ENCODE measurements at places on chromosomes 3 and 15. TPM values are rescaled to one million over a fixed set of nuclear protein-coding genes. Genes with fewer than 3 reads are reported as not detected.

Gene DNAJB11
- total RNA-seq, result 152 TPM

Gene BUB1B
- 91.0 TPM for total RNA-seq

Gene GOLGA8A
- 3.4 TPM for total RNA-seq

Gene ZPLD1
- not detected for total RNA-seq

Gene TMEM40
- not detected for total RNA-seq

Gene TMC3
- total RNA-seq, result not detected

Gene DUOXA1
- not detected for total RNA-seq

Gene RASGRP1
- not detected for total RNA-seq

Gene PGBD4
- 1.5 TPM for total RNA-seq

Gene SCN11A
- not detected for total RNA-seq

Gene FBXW12
- not detected for total RNA-seq

Gene NAA80
- 2.2 TPM for total RNA-seq

Gene SH2D7
- not detected for total RNA-seq

- no peak for DNase-seq
These were observed 37.8 kb downstream of the SLC27A2 start for GRCh38 chr15:50219820-50220219.

DNA sequence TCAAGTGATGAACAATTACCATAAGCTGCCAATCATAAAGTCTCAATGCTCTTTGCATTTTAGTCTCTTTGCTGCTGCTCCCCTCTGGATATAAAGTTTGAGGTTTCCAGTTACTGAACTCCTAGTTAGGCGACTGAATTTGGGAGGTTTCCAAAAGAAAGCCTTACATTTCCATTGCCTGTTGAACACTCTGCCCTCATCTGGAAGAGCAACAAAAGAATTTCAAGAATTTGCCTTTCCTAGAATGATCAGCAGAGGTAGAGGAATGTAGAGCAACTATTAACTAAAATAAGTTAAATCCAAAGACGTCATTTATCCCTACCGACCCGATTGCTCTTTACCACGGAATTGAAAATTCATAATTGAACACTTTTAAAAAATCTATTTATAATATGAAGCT lies 53.4 kb upstream of the PRICKLE2 start:
- peak; percentile 35 for DNase-seq

DNA sequence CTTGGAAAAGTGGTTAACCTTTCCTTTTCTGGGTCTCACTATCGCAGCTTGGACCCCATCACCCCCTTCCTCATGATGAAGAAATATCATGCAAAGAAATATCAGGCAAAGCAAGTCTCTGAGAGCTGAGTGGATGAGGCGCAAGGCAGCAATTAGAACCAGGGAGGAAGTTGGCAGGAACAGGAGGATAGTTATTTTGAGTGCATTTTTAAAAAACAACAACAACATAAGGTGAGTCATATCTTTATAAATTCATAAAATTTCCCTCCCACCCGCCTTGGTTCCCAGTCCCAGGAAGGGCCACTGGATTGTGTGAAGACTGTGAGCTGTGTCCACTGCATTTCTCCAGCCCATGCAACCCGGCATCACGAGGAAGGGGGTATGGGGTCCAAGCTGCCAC lies 316.9 kb upstream of the TLE3 start:
- DNase-seq, result no peak

DNA sequence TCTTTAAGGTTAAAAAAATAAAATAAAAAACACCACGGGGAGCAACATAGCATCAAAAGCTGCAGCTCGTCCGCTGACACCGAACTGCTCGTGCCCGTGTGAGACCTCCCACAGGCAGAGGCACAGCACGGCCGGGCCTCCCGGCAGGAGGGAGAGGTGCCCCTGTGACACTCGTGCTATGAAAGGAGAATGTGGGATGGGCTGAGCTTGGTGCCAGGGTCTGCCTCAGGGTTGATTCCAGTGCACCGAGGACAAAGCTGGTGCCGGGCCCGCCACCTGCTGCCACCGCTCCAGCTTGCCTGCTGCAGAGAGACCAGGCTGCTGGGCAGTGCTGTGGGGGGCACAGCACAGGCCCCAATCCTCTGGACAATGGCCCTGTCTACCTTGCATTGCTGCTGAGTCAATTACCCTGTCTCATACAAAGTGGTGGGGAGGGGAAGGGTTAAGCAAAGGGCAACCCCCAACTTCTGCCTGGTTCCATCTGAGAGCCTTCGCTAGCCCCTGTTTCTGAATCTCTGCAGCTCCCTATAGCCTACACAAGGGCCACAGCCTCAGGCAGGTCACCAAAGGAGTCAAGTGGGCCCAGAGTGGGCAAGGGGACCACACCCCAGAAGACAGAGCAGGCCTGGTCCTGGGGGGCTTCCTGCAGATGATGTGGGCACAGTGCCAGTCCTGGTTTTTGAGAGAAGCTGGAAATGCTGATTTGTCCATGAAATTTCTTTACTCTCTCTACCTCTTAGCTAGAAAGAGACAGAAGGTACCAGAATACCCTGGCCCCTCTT lies 74.0 kb upstream of the SNRPA1 start:
- no peak for DNase-seq

DNA sequence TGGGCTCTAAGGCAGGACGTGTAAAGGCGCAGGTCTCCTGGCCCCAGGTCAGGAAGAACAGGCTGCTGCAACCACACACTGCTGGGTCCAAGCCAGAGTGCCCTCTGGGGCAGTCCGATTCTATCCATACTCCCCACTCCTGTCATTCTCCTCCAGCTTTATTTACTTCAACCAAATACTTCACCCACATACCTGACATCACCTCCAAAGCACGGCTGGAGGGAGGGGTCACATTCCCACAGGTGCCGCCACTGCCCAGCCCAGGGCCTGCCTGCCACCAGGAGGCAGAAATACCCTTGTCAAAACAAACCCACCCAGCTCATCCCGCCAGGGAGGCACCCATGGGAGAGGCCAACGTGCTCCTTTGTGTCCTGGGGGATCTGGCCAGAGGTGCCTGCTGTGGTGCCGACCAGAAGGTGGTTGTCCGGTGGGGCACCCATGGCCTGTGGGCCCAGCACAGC lies 100.4 kb downstream of the DAPK2 start:
- DNase-seq, result no peak

DNA sequence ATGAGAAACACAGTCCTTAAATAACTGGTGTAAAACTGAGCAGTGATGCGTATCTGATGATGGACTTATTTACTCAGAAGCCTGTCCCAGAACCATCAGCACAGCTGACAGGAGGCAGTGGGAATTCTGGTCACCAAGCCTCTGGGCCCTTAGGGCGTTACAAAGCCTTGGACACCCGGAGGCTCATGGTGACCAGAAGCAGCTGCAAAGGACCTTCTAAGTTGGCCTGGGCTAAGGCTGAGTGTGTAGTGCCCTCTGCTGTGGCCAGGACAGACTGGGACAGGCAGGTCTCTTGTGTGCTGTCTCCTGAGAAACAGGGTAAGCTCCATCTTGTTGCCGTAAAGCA lies 168.9 kb downstream of the ATP10A start:
- no peak for DNase-seq

DNA sequence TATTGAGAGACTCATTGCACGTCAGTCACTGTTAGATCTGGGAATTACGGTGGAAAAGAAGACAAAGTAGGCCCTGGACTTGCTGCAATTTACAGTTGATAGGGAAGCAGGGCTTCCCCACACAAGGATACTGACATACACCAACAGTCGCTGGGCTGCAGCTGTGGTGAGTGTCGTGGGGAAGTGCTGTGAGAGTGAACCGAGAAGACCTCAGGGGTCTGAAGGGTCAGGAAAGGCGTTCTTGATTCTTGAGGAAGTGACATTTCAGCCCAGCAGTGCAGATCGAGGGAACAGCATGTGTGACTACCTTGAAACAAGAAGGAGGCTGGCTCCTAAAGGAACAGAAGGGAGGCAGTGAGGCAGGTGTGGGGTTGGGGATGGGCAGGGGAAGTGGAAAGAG lies 22.5 kb downstream of the MYZAP start:
- DNase-seq, result no peak

- no peak for DNase-seq
These were observed 297.2 kb downstream of the ARPP21 start for GRCh38 chr3:35936571-35936970.

GRCh38 chr3:194939949-194940770 lies 254.5 kb downstream of the FAM43A start:
- DNase-seq, result no peak

DNA sequence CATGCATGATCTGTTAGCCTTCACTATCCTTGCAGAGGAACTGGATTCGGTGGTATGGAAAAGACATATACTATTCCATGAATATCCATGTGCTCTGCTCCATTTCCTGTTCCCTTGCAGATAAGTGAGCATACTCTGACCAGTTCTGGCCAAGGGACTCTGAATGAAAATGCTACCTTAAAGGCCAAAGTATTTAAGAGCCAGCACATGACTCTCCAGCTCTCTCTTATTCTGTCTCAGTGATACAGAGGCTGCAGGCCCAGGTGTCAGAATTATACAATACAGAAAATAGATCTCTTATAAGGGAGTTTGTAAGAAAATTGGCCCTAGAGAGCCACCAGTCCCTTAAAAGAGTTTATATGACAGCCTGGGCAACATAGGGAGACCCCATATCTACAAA lies 779.7 kb upstream of the CFAP20DC start:
- DNase-seq, result no peak

DNA sequence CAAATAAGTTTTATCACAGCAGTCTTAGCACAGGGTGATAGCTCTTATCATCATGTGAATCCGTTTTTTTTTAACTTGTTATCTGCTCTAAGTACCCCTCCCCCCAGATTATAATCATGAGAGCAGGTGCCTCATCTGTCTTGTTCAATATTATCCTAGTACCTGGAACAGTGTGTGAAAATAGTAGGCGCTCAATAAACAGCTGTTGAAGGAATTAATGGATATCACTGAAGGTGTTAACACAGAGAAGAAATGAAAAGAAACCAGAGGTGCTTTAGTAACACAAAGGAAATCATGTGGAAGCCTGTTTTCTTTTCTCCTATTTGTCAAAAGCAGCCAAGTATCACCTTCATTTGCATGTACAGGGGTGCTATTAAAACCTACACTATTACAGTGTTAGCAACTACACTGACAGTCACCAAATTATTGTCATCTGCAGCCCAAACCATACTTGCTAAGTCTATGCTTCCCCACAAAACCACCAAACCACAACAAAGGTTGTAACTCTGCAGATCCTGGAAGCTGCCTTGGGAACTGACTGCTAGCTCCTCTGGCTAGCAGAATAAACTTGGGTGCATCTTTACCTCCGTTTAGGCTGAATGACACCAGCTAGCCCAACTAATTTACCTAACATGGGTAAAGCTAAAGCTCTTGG lies 2.9 kb downstream of the XPC start:
- DNase-seq, result no peak

GRCh38 chr15:51386486-51386885 lies 45.0 kb downstream of the GLDN start:
- no peak for DNase-seq

GRCh38 chr3:38115645-38116427 lies 21.1 kb downstream of the ACAA1 start:
- no peak for DNase-seq

- DNase-seq, result peak; percentile 24
These were observed 30.2 kb downstream of the ITGA11 start for GRCh38 chr15:68401496-68402431.

DNA sequence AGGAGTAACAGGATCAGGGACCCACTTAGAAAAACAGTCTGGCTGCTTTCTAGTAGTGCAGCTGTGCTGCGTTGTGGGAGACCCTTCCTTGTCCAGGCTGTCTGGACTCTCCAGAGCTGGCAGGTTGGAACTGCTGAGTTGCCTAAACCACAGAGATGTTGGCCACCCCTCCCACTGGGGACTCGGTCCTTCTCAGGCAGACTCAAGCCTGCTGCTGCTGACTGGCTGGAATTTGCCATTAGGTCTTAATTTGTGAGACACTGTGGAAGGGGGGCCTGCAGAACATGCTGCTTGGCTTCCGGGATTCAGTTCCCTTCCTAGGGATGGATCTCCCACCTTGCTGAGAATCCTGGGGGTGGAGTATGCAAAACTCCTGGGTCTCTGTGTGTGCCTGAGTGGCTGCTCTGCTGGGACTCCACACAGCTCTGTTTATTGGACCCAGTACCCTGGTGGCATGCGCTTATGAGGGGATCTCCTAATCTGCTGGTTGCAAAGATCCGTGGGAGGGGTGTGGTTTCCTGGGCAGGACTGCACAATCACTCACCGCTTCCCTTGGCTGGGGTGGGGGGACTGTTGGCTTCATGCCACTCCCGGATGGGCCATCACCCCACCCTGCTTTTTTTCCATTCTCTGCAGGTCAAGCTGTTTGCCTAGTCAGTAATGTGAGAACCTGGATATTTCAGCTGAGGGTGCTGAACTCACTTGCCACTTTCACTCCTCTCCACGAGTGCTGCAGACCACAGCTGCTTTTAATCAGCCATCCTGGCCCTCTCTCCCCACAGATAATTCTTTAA lies 150.5 kb downstream of the CFAP20DC start:
- no peak for DNase-seq

DNA sequence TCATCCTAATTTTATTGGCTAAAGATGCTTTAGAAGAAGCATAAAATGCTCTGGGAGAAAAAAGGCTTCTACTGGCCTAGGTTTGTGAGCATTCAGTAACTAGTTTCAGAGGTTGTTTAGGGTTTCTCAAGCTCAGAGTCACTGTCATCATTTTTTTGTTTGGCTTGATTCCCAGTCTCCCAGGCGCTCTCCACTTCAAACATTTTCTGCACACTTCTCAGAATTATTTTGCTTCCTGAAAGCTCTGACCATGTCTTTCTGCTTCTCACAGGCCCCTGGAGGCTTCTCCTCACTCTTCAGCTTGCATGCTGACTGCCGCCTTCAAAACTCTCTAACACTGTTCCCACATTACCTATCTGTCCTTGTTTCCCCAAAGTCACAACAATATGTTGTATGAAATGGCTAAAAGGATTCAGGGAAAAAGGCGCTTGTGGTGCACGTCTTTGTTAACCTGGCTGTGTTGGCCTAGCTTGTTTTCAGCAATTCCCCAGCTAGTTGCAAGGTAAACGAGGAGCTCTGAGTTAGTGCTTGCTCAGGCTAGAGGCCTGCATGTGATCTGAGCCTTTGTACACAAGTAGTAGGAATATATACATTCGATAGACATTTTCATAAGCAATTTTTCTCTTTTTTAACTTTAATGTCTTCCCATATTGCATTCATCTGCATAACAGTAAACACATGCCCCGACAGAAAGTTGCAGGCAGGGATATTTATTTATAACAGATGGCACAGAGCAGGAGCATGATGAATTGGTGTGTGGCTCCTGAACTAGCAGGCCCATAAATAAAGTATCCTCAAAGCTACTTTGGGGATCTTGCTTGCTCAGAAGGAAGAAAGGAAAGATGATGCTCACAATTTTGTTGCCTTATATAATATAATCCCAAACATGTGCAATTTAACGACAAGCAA lies 129.2 kb upstream of the DPH6 start:
- DNase-seq, result no peak
